Panc1 (cell line): ENCODE measurements at places on chromosomes 16 and 17.

GRCh38 chr16:84737192-84738011, 37.6 kb downstream of the USP10 start:
- DNase-seq: no peak

DNA sequence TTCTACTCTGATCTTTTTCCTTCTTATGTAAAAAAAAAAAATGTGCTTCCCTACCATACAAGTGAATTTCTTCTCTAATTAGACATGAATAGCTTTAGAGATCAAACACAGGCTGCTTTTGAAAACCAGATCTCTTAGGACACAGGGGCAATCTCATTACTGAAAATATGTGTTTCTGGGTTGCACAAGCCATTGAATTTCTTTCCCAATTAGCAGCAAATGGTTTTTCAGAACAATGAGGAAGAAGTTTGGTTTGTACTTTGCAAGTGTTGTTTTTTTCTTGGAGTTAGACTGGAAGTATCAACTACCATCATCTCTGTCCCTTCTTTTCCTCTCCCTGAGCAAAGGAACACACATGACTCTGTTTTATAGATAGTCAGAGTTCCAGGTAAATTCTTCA, 5.6 kb upstream of the ANKS4B start:
- no peak for DNase-seq

- DNase-seq: no peak
Observed at GRCh38 chr17:2051061-2051932, 3.6 kb upstream of the HIC1 start.

GRCh38 chr16:14485121-14485551, 144.9 kb downstream of the PARN start:
- no peak for DNase-seq

DNA sequence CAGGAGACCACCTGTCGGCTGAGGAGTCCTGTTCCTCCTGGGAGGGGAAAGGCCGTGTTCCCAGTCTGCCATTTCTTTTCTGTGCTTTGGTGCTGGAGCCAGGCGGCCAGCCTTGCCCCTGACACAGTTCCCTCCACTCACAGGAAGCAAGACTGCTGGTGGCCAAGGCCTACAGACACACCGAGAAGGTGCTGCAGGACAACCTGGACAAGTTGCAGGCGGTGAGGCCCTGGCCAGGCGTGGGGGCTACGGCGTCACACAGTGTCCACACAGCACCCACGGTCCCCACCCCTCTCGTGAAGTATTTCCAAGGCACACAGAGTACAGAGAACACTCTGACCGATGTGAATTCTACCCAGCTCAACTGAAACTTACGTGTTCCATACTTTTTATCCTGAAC, 6.1 kb upstream of the RPL13 start:
- no peak for DNase-seq
